ENCODE measurements at places on chromosomes 11 and 22.

DNA sequence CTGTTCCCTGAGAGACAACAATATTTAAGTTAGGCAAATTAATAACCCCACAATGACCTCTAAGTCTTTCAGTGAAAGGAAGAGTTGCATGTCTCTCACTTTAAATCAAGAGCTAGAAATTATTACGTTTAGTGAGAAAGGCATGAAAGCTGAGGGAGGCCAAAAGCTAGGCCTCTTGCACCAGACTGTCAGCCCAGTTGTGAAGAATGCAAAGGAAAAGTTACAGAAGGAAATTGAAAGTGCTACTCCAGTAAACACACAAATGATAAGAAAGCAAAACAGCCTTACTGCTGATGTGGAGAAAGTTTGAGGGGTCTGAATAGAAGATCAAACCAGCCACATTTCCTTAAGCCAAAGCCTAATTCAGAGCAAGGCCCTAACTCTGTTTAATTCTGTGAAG, 45.0 kb downstream of the BBOX1 start:
- no peak for DNase-seq

- no peak for DNase-seq
These were observed 110.2 kb upstream of the MTNR1B start for GRCh38 chr11:92859156-92859690.

DNA sequence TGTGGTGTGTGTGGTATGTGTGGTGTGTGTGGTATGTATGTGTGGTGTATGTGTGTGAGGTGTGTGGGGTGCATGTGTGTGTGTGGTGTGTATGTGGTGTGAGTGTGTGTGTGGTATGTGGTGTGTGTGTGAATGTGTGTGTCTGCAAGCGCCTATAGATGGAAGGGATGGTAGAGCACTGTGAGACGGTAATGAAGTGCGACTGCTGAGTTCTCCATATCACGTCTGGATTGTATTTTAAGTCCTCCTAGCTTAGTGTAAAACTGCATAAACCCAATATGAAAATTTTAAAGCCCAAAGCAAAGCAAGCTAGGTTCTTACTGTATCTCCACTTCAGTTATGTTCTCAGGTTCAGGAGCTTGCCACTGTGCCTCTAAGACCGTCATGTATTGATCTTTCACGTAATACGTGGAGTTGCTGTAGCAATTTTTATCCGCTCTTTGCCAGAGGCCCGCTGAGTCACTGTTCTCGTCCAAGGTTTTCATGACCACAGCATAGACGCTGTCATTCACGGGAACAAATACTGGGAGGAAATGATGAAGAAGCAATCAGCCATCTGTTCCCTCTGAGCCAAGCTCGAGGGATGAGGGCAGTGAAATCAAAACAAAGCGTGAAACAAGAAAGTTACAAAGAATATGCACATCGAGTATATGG, 5.5 kb downstream of the PLET1 start:
- no peak for DNase-seq

DNA sequence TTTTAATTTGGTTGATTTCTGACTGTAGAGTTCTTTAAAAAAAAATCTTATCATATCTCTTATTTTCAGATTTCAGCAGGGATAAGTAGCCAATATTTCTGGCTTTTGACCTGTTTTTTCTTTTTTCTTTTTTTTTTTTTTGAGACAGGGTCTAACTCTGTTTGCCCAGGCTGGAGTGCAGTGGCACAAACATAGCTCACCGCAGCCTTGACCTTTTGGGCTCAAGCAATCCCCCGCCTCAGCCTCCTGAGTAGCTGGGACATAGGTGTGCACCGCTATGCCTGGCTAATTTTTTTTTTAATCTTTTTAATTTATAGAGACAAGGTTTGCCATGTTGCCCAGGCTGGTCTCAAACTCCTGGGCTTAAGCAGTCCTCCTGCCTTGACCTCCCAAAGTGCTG, 23.9 kb upstream of the ZBTB44 start:
- no peak for DNase-seq

DNA sequence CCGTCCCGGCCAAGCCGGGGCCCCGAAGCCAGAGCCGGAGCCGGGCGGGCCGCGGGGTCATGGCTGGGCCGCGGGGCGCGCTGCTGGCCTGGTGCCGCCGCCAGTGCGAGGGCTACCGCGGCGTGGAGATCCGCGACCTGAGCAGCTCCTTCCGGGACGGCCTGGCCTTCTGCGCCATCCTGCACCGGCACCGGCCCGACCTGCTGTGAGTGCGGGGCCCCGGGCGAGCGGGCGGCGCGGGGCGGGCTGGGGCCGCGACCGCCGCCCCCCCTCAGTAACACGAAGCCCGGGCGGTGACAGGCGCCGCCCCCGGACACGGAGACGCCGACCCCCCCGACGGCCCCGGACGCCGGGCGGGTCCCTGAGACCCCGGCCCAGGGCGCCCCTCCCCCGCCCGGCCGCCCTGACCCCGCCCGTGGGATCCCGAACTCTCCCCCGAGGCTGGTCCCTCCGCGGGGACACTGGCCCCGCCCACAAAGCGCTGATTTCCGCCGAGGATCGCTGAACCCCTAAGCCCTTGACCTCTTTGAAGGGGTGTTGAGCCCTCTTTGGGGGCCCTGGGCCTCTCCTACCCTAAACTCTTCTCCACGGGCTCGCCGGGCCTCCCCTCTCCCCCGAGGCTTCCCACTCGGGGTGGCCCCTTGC, 389 bp downstream of the MICALL1 start:
- DNase-seq = no peak

- no peak for DNase-seq
These were observed 48.1 kb upstream of the CWF19L2 start for GRCh38 chr11:107505647-107506225.

DNA sequence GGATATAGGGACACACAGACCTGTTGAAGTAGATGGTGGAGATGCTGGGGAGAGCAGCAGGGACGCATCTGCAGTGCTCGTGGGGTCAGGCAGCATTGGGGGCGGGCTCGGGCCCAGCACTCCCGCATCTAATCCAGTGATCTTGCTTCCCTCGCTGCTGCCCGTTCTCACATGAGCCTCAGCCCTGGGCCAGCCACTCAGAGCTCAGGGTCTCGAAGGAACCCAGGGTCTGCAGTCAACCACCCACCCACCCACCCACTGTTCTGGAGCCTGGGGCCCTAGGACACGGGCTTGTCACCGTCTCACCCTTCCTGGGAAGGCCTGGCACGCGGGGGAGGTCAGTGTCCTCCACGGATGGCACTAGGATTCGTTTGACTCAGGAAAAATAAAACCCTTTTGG, 406.0 kb downstream of the TBC1D22A start:
- no peak for DNase-seq

GRCh38 chr11:2173150-2173693, 1.6 kb upstream of the TH start:
- DNase-seq = no peak

DNA sequence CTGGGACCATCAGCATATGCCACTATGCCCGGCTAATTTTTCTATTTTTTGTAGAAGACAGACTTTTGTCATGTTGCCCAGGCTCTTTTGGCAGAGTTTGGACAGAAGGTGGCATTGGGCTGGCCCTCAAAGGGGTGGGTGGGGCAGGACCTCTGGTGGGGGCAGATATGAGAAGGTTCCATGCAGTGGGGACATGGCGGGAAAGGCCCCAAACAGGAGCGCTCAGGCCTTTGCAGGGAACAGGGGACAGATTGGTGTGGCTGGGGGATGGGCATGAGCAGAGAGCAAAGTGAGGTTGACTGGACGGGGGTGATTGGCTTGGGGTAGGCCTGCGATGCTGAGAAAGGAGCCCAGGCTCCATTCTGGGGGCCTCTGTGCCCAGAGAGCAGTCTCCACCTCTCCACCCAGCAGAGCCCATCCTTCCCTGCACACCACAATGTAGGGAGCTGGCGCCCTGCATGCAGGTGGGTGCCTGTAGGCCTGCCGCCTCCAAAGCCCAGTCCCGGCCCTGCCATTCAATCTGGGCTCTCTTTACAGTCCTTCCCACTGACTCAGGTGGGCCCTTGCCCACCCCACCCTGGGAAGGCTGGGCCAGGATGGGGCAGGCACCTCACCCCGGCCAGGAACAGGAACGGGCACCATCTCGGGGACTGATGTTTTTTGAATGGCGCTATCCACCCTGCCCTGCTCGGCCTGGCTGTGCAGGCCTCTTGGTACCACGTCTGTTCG, 98.7 kb downstream of the MORC2 start:
- no peak for DNase-seq

- DNase-seq = no peak
These were observed 29.7 kb upstream of the SORL1-AS1 start for GRCh38 chr11:121482231-121483129.

DNA sequence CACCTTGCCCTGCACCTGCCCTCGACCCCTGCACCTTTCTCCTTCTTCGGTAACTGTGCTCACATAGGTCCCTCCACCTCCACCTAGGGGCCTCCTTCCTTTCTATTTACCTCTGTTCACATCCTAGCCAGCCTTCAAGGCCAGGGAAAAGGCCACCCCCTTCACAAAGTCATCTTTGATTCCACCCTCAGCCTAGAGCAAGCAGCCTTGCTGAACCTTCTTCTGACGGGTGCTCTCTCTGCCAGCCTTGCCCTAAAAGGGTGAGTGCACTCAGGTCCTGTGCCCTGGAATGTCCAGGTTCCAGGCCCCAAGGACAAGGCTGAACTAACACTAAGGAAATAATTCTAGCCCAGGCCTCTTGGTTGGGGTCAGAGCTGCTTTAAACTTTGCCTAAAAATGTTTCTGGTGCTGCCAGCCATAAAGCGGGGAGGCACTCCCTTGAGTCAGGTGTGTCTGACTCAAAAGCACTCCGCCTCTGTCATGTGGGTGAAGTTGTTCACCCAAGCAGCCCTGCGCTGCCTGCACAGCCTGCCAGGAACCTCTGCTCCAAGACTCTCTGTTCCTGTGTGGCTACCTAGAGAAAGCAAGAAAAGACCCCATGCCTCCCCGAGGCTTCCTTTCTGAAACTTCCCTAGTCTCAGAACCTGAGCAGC, 9.2 kb upstream of the FAM83F start:
- no peak for DNase-seq

DNA sequence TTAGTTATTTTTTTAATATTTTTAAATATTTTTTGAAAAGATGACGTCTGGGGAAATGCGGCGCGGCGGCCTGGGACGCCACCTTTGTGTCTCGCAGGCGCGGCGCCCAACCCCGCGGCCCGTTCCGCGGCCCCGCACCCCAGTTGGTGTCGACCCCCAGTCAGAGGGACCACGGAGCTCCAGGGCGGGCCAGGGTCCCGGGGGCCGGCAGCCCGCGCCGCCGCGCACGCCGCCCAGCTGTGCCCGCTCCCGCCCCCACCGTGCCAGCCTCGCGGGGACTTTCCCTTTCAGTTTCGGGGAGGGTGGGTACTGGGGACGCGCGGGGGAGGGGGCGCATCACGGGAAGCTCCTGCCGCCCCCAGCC, 1.6 kb downstream of the CCND1 start:
- no peak for DNase-seq

DNA sequence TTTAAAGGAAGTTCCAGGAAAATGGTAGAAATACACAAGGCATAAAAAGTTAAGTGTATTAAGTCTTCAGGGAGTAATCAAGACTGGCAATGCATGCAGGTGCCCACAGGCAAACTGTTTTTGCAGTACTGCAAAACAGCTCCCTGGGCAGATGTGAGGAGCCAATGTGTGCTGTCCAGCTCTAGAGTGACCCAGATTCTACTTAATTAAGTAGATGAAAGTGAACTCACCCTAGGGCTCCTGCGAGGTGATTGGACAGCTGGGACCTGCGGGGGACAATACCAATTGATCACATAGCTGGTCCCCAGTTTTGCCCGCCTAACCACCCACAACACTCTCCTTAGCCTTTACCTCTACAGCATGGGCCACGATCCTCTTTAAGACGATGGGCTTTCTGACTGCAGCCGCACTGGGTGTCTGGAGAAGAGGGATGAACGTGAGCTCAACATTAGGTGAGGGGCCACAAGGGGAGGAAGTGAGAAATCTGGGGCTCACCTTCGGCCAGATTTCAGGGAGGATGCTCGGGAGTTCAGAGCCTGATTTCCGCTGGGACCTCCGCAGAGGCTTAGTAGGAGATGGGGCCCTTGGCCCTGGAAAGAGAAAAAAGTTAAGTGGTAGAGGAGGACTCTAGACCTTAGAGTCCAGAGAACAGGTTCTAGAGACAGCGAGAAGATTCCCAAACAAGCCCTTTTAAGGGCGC, 556 bp downstream of the CDCA5 start:
- no peak for DNase-seq

GRCh38 chr11:117179048-117179999, 781 bp downstream of the SIDT2 start:
- DNase-seq = no peak

DNA sequence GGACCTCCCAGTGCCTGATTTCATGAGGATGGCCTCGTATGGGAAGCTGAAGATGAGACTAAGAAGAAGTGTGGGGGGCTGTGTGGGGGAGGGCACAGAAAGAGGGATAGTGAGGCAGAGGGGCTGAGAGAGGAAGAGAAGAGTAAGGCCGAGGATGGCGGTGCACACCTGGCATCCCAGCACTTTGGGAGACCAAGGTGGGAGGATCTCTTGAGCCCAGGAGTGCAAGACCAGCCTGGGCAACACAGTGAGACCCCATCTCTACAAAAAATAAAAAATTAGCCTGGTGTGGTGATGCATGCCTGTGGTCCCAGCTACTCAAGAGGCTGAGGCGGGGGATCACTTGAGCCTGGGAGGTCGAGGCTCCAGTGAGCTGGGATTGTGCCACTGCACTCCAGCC, 13.5 kb upstream of the EHD1 start:
- DNase-seq = no peak
